COR-L47 (cell line): ENCODE measurements at places on chromosomes 5 and 9.
A peak's percentile ranks its signal among the peaks of the same experiment; 100 is the strongest.

- no peak for DNase-seq
Observed at GRCh38 chr9:79572032-79572607, 355 bp downstream of the TLE4 start.

DNA sequence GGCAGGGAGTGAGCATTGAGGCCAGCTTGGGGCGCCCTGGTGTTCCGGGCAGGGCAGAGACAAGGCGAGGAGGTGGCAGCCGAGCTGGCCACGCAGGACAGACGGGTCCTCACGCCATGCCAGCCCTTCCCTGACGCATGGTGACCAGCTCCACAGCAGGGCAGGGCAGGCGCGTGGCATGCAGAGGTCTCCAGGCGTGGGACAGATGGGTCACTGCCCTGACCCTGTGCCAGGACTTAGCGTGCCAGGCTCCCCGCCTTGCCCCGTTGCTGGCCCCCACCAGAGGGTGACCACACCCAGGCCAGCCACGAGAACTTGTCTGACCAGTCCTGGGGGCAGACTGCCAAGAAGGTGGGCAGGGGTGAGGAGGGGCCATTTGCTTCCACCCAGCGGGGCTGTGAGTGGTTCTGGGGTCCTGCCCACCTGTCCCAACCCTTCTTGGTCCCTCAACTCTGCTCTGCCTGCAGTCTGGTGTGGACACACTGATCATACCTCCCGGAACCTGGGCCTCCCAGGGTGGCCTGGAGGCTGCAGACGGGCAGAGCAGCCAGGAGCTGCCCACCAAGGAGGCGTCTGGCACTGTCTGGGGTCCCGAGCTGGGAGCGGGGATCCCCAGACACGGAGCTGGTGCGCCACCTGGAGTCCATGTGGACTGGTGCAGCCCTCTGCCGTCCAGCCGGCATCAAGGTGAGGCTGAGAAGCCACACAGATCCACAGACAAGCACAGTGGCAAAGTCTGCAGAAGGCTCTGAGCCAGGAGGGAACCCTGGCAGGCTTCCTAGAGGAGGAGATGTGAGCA lies at the start of gene RNF224:
Gene RNF224 (plus strand): TSS at position 449 of the 799 bp plus-strand sequence. CDS start 834 bp downstream, outside the sequence.
- DNase-seq = peak; percentile 75

DNA sequence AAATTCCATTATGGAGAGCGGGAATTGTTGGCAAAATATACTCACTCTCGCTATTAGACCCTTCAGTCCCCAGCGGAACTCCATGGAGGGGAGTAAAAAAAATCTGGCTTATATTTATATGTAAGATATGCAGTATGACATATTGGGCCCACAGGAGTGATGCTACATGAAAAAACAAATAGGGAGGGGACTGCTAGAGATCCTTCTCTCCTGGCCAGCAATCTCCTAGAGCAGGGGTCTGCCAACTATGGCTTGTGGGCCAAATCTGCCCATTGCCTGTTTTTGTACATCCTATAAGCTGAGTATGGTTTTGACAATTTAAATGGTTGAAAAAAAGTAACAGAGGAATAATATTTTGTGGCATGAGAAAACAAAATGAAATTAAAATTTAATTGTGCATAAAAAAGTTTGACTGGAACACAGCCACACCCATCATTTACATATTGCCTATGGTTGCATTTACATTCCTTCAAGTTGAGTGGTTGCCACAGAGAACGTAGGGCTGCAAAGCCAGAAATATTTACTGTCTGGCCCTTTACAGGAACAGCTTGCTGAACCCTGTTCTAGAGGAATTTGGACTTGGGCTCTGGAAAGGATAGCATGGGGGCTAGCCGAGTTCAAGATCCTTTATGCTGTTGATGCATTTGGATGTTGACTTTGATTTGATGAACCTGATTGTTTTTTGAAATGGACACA lies 197.3 kb upstream of the CLINT1 start:
- DNase-seq = no peak

DNA sequence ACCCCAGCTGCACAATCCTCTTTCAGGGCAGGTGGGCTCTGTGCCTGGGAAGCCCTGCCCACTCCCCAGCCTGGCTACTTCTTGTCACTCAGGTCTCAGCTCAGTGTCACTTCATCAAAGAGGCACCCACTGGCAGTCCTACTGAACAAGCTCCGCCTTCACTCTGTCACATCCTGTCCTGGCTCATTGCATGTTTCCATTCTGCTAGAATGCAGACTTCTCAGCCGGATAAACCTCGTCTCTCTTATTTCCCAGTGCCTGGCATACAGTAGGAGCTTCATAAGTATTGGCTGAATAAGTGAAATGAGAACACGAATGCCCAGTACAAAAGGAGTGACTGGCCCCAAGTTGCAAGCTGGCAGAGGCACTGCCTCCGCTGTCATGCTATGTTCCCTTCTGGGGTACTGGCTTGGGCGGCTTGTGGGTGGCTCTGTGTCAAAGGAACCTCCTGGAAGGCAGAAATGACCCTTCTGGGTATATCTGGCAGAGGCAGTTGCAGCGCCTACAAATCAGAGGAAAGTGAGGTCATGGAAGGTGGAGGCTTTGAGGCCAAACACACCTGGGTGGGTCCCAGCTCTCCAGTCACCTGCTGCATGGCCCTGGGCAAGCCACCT lies 98.3 kb upstream of the PHYKPL start:
- no peak for DNase-seq

- no peak for DNase-seq
Observed at GRCh38 chr9:130390390-130390789, 54.4 kb upstream of the ASS1 start.

GRCh38 chr9:8660383-8660782 lies 860.8 kb upstream of the DMAC1 start:
- no peak for DNase-seq

- DNase-seq = no peak
Observed at GRCh38 chr9:114914139-114914538, 16.3 kb downstream of the TNFSF8 start.

DNA sequence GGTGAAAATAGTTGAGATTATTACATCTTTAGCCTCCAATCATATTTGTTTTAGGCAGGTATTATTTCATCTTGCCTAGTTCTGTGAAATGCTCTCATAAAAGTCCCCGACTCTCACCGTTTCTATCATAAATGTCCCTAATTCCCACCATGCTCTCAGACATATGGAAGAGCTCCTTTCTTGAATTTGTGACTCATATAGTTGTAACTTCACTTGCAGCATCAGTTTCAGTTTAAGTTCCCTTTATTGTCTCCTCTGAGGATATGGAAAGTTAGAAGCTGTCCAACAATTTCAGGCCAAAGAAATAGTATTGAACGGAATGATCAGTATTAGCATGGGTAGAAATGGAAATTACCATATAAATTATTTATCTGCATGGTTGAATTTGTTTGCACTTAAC lies 187.5 kb upstream of the NR4A3 start:
- DNase-seq = no peak

GRCh38 chr5:157568720-157569119 lies 6.9 kb downstream of the ADAM19 start:
- no peak for DNase-seq

DNA sequence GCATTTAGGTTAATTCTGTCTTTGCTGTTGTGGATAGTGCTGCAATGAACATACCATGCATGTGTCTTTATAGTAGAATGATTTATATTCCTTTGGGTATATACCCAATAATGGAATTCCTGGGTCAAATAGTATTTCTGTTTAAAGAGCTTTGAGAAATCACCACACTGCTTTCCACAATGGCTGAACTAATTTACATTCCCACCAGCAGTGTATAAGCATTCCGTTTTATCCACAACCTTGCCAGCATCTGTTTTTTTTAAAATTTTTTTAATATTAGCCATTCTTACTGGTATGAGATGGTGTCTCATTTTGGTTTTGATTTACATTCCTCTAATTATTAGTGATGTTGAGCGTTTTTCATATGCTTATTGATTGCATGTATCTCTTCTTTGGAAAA lies 15.5 kb upstream of the TARS1 start:
- DNase-seq = no peak

DNA sequence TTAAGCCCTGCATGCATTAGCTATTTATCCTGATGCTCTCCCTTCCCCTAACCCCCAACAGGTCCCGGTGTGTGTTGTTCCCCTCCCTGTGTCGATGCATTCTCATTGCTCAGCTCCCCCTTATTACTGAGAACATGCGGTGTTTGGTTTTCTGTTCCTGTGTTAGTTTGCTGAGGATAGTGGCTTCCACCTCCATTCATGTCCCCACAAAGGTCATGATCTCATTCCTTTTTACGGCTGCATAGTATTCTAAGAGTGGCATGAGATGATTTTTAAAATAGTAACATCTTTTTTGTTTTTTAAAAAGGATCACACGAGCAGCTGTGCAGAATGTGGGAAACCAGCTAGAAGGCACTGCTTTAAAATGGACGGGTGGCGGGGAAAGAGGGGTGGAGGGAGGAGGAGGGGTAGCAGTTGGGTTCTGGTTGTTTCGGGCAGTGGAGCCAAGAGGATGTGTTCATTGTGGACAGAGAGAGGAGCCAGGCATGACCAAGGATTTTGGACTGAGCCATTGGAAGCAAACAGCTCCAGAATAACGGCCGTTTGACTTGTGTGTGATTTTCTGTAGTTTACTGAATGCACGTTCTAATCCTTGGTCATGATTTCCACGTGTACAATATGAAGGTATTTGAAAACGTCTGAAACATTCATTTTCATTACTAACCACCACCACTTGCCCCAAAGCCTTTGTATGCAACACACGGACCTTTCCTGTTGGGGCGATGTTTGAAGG lies 1.7 kb upstream of the TENT4A start:
- no peak for DNase-seq

DNA sequence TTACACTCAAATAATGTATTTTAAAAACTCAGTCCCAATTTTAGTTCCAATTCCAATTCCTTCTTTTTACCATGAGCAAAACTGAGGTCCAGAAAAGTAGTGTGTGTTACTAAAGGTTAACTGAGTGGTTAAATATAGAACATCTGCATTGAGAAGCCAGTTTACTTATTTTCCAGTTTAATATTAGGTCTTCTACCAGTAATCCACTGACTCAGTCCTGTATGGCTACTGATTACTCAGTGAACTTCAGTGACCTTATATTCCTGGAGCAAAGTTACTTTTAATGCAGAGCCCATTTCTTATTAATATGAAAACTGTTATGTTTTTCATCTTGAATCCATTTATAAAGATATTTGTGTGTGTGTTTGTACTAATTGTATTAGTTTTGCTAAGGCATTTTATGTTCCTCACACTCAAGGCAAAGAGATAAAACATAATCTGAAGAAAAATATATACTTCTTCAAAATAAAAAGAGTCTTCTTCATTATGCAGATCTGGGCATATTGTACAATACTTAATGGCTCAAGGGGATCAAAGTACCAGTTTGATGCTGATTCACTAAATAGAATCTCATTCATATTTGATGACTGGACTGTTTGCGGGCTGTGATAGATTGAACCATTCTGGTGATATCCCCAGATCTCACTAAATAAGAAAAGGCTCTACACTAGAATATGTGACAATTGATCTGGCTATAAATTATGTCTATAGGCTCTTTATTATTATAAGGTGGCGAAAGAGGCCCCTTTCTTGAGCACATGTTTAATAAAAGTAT lies 60.8 kb downstream of the DMXL1 start:
- DNase-seq = no peak

- DNase-seq = no peak
Observed at GRCh38 chr5:122163121-122164069, 34.0 kb downstream of the ZNF474 start.

DNA sequence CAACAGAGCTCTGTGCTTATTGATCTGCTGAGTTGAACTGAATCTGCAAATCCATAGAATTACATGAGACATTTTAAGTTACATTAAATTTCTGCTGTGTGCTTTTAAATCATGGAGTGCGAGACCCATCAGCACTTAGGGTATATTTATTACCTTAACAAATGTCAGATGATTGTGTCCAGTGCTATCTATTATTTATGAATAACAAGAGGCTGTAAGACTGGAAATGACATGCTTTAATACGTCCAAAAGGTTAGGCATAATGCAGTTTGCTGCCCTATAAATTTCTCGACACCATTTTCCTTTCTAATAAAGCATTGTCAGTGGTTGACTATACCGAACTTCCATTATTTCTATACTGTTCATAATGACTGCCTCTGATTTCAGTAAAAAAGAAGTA lies 117.6 kb downstream of the SEMA6A start:
- DNase-seq = no peak

DNA sequence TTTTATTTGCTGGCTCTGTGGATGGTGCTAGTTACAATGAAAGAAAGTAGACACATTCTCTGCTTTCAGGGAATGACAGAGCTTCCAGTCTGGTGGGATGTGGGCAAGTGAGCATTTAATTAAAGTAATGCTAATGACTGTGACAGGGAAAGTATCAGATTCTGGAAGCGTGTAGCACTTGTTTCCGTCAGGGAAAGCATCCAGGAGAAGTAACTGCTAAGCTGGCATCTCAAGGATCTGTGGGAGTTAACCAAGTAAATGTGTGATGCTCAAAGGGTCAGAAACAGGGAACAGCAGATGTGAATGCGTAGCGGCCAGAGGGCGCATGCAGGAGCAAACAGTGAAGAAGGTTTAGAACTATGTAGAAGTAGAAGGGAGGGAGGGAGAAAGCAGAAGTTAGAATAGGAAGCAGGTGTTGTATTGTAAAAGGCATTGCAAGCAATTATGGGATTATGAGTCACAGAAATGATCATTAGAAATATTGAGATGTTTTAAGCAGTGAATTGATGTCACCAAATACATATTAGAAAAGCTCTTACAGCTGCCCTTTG lies 12.2 kb downstream of the KLHL9 start:
- no peak for DNase-seq

DNA sequence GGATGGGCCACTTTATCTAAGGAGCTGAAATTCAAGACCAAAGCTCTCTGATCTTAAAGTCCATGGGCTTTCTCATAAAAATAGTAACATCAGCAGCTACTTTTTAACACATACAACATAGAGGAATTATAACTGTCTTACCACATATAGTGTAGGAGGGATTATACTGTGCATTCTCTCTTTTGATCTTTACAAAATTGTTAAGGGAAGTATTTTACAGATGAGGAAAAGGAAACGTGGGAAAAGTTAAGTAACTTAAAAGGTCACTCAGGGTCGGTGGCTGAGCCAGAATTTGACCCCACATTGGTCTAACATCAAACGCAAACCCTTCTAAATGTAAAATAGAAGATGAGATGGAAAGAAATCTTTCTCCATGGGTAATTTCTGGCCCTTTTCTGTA lies 38.4 kb downstream of the ZNF608 start:
- DNase-seq = no peak

GRCh38 chr9:128552744-128553440 lies 505 bp downstream of the SPTAN1 start:
- peak; percentile 76 for DNase-seq

- no peak for DNase-seq
Observed at GRCh38 chr5:80217667-80218066, 38.2 kb downstream of the SERINC5 start.

DNA sequence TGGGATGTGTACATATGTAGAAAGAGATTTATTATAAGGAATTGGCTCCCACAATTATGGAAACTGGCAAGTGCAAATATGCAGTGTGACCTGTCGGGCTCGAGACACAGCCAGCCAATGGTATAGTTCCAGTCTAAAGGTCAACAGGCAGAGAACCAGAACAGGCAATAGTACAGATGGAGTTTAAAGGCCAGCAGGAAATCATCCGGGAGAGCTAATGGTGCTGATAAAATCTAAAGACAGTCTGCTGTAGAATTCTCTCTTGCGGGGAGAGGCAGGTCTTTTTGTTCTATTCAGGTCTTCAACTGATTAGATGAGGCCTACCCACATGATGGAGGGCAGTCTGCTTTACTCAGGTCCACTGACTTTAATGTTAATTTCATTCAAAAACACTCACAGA lies 21.8 kb downstream of the ANKRD31 start:
- DNase-seq = no peak

GRCh38 chr9:132214027-132214622 lies 52.3 kb downstream of the NTNG2 start:
- DNase-seq = peak; percentile 24

GRCh38 chr9:1766042-1766441 lies 249.1 kb upstream of the SMARCA2 start:
- DNase-seq = no peak
